ENCODE measurements at places on chromosomes 5 and 9.

- DNase-seq = peak; percentile 46
These were observed 55.6 kb upstream of the LMX1B start for GRCh38 chr9:126558051-126558665.

DNA sequence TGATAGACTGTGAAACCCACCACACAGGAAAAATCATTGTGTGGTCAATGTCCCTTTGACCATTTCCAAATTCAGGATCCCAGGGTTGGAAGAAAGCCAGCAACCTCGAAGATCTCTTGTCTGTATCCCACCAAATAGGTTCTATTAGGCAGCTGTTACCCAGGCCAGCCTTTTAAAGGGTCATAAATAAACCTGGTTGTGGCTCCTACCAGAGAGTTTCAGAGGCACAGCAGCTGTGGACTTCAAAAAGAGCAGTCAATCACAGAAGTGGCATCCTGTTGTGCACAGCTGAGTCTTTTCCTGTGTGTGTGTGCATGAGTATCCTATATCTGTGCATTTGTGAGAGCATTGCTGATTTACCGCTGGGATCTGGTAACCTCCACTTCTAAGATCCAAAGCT is 23.7 kb upstream of the OR2S2 start:
- no peak for DNase-seq

DNA sequence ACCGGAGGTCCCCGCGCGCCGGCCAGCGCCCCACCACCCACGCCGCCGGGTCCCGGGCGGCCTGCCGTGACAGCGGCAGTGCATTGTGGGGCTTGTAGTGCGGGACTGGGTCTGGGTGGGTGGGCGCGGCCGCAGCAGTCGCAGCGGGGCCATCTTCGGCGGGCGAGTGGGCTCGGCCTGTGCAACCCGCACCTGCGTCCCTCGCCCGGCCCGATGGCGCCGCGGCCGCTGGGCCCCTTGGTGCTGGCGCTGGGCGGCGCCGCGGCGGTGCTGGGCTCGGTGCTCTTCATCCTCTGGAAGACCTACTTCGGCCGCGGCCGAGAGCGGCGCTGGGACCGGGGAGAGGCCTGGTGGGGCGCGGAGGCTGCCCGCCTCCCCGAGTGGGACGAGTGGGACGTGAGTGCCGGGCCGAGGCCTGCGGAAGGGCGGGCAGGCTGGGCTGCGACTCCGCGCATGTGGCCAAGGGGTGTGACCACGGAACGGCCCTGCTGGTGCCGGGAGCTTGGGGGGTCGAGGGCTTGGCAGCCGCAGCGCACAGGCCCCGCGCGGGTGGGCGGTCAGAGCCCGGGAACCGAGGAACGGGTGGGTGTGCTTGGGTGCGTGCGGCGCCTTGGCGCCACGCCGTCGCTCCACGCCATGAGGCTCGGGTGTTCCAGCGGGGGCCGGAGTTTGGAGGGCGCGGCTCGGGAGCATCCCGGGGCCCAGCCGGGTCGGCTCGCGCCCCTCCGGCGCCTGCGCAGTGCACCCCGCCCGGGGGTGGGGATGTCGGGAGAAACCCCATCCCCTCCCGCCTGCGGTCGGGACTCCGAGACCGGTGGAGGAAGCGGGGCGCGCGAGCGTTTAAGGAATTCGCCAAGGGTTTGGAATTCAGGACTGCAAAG is at the start of gene ARL10:
TSS of gene ARL10 (plus strand) at position 137 of the 881 bp plus-strand sequence. CDS start at position 214, 77 bp downstream.
- peak; percentile 63 for DNase-seq

DNA sequence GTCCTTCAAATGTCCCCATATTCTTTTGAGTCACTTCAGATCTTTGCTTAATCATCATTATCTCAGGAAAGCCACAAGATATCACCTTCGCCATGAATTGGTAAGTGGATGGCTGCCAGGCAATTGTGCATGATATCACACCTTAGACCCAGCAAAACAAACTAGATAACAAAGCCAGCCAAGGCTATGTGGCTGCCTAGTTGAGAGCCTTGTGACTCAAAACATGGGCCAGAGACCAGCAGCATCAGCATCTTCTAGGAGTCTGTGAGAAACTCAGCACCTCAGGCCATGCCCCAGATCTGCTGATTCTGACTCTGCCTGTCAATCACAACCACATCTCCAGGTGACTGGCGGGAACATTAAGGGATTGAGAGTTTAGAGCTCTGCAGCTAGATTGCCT is 82.8 kb downstream of the SLIT3 start:
- no peak for DNase-seq

GRCh38 chr9:131759017-131759647 is 19.3 kb upstream of the RAPGEF1 start:
- DNase-seq = peak; percentile 36
